ENCODE measurements at places on chromosomes 6 and 20.

DNA sequence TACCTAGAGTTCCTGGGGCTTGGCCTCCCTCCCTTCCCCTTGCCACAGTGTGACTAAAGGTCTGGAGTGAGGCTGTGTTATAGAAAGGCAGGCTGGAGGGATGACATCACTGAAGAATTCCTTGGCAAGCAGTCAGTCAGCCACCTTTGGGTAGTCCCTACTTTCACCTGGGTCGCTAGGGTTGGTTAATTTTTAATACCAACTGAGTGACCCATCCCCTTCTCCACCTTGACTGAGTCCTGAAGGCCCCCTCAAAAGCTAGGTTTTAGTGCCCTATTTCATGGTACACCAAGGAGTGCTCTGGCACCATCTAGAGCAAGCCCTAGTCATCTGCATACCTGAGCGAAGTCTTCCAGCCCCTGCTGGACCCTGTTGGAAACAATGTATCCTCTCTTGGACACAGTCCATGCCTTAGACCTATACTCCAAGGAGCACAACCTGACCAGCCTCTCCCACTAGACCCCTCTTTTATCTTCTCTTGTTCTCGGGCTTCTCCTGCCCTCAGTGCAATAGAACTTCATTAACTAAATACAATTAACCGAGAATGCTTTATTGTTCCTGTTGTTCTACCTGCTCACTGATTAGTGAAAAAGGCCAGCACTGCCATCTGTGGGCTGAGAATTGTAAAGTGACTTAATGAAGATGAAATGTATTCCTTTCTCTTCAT is 44.6 kb downstream of the RIN2 start:
- no peak for DNase-seq

DNA sequence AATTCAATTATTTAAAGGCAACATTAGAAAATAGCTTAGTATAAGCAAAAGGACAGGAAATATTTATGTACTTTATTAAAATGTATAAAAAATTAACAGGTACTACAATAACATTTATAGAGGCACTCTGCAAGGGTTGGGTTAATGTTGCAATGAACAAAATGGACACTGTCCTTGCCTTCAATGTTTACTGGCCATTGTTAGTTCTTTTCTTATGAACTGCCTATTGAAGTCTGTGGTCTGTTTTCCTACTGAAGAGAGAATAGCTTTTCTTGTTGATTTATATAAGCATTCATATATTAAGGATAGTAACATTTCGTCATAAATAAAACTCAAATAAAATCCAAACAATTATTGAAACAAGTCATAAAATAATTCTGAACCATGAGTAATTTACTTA is 135.3 kb upstream of the BEND6 start:
- DNase-seq, result no peak

GRCh38 chr20:37205794-37206193 is 26.4 kb upstream of the MROH8 start:
- DNase-seq, result no peak

DNA sequence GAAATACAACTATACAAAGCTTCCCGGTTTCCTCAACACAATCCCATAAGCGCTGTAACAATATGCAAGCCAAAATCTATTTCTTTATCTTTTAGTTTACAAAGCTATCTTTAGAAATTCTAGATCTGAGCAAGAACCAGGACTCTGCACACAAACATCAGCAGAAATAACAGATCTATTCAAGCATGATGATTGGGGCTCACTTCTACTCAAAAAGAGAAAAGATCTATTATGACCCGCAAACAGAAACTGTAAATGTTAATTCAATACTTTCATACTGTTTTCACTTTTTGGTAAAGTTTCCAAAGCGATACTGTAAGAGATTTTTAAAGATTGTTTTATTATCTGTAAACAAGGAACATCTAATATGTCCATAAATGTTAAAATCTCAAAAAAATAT is 86.6 kb downstream of the SESN1 start:
- no peak for DNase-seq

DNA sequence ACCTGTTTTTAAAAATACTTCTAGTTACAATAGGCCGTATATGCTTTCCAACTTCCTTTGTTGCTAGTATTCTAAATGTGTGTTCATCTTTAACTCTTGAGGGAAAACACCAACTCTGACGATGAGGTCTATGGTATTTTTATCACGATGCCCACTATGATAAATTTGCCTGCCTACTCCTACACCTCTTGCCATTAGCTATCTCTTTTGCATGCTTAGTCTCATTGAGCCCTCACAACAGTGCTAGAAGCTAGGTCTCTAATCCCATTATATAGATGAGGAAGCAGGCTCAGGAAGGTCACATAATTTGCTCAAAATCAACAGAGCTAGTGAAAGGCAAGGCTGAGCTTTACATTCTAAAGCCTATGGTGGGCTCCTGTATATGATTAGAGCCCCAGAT is 13.2 kb downstream of the AAR2 start:
- no peak for DNase-seq

- no peak for DNase-seq
Observed at GRCh38 chr20:7924692-7925091, 15.6 kb downstream of the HAO1 start.

DNA sequence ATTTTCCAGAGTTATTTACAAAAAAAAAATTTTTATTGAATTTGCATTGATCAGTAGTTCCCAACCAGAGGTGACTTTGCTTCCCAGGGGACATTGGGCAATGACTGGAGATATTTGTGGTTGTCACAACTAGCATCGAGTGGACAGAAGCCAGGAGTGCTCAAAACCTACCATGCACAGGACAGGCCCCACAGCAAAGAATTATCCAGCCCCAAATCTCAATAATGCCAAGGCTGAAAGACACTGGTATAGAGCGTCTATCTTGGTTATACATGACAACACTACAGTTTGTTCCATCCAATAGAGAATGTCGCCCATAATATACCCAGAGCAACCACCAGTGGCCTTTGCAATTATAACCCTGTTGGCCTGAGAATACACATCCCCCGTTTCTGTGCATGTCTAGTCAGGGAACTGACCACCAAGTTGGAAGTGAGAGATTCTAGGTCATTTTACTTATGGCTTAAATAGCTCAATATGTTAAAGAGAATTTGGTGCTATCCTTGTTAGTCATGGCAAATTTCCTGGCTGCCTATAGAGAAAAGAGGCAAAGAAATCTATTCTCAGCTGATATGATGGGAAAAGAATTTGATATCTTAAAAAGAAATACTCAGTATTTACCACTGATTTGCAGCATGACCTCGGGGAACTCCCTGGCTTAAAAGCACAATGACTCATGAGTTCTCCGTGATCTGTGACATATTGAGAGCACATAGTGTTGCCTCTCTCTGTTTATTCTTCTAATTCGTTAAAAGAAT is 76.0 kb upstream of the ADTRP start:
- DNase-seq, result no peak

All from CD4-positive, alpha-beta T cell treated with Interleukin-4 for 1 hour (primary cell).